ENCODE measurements at places on chromosomes 5 and 9.

- no peak for DNase-seq
These were observed 516.5 kb downstream of the DNAH5 start for GRCh38 chr5:13427827-13428557.

- no peak for DNase-seq
These were observed 20.2 kb downstream of the NIPSNAP3B start for GRCh38 chr9:104784098-104784497.

- no peak for DNase-seq
These were observed 91.5 kb upstream of the DNAH5 start for GRCh38 chr5:14035859-14036503.

DNA sequence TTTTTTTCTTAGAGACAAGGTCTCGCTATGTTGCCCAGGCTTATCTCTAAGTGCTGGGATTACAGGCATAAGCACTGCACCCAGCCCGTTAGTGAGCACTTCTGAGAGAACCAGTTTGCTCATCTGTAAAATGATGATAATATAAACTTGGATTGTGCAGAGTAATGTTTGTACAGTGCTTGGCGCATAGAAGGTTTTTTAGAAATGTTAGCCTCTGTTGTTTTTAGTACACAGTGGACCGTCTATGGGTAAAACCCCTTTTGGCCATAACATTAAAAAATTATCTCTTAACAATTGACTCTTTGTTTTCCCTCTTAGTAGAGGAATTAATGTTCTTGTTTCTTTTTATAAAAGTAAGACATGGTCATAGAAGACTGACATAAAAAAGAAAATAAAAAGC, 202.1 kb downstream of the PCSK5 start:
- no peak for DNase-seq

DNA sequence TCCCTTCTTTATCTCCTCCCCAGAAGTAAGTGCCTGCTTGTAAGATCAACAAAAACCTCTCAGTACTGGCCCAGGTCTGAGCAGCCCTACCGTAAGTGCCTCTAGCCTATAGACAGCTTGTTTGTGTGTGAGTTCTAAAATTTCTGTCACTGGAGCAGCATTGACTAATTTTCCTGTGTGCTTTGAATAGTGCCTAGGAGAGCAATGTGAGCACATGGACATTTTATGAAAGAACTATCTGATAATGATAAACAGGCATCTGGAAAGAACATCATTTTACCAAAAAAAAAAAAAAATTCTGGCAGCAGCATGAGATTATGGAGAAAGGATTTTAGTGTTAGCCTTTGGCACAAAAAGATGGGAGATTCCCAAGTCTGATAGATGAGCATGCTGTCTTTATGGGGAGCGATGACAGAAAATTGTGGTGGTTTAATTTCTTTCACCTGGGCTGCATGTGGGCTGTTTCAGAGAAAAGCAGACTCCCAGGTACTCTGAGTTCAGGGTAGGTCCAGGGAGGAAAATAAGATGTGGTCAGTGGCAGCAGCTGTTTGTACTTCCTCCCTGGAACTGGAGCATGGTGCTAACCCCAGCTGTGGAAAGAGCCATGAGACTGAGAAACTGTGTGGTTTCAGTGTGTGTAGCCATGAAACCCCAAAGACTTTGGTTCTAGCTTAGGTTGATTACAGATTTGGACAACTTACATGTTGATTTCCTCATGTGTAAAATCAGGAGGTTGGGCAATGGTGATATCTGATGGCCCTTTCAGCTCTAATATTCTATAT, 419.9 kb downstream of the NTRK2 start:
- DNase-seq, result no peak

DNA sequence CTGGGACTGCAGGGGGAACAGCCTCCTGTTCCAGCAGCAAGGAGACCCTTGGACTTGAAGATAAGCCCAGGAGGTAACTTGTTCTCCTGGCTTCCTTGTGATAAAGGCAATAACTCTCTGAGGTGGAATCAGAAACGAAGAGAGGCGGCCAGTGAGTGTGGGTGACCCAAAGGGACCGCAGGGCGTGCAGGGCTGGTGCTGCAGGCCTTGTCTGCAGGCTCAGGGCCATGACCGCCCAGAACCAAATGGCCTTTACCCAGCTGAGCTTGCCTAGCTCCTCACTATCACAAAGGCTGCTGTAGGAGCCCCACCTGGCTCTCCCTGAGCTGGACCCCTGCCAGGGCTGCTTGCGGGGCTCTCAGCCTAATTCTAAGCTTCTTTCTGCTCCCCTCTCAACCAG, 72.5 kb downstream of the NDFIP1 start:
- no peak for DNase-seq

GRCh38 chr9:137738703-137739102, 119.9 kb downstream of the EHMT1 start:
- DNase-seq, result no peak

DNA sequence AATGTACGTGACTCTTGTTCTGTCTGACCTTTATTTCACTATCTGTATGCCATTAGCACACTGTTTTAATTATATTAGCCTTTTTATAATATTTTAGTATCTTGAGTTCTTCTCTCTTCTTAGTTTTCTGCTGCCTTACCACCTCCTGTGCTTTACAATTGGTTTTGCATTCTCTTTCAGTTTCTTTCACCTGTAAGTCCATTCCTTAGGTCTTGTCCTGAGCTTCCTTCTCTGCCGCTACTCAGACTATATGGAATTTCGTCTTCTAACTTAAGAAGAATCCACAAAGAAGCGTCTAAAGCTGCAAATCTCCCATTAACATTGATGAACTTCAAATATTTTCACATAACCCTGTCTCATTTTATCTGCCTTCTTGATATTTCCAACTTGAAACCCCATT, 642.9 kb downstream of the MAT2B start:
- no peak for DNase-seq

- DNase-seq, result no peak
These were observed at the start of gene DPP7 for GRCh38 chr9:137114613-137115393. Gene DPP7, minus strand, starts transcription at chr9:137114733. Its CDS starts 20 bp downstream, at chr9:137114713.

- no peak for DNase-seq
These were observed 36.2 kb downstream of the SH3PXD2B start for GRCh38 chr5:172417983-172418630.

GRCh38 chr5:96146675-96147074, 185.0 kb upstream of the ELL2 start:
- no peak for DNase-seq

DNA sequence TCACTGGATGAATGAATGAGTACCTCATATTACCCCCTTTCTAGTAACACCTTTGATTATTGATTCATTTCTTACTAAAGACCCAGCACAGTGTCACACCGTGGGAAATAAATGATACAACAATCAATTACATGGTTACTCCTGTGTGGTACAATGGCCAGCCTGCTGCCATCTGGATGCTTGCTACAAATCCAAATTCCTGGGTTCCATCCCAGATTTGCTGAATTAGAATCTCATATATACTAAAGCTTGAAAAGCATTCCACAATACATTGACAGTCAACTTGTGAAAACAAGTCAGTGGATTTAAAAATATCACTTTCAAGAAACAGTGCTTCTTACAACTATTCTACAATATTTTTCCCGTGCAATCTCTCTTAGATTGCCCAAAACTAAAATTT, 989.3 kb downstream of the PTPRD start:
- no peak for DNase-seq

DNA sequence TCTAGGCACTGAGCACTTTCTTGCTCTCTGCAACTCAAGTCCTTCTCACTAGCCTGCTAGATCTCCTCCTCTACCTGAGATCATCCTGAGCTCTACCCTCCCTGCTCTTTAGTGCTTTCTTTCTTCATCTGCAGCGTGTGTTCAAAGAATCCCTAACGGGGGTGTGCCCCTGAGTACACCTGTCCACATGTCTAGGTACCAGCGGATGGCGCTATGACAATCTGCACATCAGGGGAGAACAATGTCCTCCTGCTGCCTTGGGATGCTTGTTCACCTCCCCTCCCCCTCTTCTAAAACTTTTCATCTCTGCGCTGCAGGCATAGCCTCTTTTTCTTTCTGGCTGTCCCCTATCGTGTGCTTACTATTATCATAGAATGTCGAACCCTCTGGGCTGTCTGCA, 42.7 kb downstream of the PTPN3 start:
- DNase-seq, result no peak

GRCh38 chr5:103207011-103207410, 51.6 kb upstream of the MACIR start:
- DNase-seq, result no peak

DNA sequence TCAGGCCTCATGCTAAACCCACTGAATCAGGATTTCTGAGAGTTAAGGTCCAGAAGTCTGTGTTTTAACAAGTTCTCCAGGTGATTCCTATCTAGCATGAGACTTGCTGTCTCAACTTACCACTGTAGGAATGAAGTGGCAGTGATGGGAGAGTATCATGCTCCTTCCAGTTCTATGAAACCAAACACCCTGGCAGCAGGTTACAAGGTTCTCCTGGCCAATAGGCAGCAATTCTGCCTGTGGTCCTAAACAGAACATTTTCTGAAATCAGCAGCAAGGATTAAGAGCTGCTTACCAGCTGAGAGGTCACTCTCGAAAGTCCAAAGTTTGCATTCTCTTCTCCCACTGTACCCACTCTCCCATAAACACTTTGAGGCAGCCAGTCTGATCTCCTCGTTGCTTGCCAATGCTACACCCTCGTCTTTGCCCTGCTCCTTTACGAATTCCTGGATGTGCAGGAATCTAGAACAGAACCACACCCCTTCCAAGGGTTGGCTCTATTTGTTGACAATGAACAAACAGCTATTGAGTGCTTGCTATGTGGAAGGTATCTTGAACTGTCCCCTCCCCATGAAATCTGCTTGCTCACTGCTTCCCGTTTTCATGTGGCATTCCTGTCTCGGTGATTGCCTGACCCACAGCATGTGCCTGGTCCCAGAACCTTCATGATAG, 100.5 kb downstream of the TMEM174 start:
- DNase-seq, result no peak

- no peak for DNase-seq
These were observed 2.8 kb downstream of the SLC2A8 start for GRCh38 chr9:127399736-127400269.

- DNase-seq, result no peak
These were observed 36.7 kb downstream of the PAX5 start for GRCh38 chr9:36997414-36997813.

DNA sequence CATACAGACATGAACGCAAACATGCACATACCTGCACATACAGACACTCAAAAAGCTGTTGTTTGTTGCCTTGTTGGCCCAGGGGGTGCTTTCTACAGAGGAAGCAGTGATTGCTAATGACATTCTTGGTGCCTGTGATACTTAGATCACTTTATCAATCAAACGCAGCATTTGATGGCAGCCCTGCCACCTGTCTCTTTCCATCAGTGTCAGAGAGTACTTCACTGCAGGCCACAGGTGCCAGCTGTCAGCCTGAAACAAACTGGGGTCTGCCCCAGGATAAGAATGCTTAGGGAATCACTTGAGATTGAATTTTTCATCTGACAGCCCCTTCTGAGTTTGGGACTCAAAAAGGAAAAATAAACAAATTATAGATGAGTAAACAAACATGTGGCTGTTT, 388.9 kb upstream of the SGCD start:
- DNase-seq, result no peak

- no peak for DNase-seq
These were observed 446.1 kb upstream of the CDH6 start for GRCh38 chr5:30747412-30747811.

DNA sequence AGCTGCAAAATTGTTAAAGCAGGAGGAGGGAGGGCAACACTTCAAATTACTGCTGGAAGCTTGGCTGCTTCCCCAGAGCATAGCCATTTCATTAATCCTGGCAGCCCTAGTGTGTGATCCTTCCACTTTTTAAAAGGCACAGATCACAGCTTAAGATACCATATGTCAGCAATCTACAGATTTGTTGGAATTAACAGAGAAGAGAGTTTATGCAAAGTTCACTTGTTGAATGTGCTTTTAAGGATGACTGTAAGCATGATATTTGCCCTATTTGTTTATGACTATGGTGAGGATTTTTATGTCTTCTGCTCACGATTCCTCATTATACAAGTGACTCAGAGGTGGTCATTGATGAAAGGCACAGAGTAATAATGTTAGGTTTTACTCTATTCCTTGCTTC, 156.0 kb upstream of the CDKN2B start:
- DNase-seq, result no peak
